ENCODE measurements at places on chromosomes 11 and 22.

GRCh38 chr22:47100646-47101200 is 338.3 kb downstream of the TBC1D22A start:
- DNase-seq = no peak

- no peak for DNase-seq
These were observed 16.4 kb downstream of the SLC1A2 start for GRCh38 chr11:35402751-35403660.

- DNase-seq = no peak
These were observed 12.7 kb upstream of the TMA7B start for GRCh38 chr22:39947220-39948216.

DNA sequence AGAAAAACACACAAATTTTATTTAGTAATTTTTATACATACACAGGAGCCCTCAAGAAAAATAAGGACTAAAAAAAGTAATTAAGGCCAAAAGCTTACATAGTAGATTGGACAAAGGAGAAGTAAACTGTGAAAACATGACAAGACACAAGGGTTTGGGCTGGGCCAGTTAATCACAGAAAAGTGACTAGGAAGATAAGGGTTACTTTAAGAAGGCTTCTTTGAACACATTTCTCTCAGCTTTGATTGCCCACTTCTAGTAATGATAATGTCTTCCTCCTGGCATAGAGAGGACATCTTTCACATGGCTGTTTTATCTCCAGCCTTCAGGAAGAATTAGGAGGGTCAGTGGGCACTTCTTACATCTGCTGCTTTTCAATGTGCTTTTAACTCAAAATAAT is 3.4 kb downstream of the RNF141 start:
- DNase-seq = no peak

- no peak for DNase-seq
These were observed 18.7 kb downstream of the HMGXB4 start for GRCh38 chr22:35276019-35276418.

DNA sequence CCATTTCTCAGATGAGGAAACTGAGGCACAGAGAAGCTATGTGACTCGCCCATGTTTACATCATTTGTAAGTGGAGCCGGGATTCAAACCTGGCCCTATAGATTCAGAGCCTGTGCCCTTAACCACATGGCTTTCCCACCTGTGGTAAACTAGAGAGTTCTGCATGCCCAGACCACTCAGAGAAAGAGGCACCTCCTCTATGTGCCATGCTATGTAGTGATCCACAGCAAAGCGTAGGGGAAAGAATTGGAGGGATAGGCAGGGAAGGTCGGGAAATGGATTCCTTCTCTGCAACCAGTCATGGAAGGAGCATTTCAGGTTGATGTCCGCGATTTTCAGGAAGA is 15.4 kb upstream of the POU2AF2 start:
- DNase-seq = no peak

DNA sequence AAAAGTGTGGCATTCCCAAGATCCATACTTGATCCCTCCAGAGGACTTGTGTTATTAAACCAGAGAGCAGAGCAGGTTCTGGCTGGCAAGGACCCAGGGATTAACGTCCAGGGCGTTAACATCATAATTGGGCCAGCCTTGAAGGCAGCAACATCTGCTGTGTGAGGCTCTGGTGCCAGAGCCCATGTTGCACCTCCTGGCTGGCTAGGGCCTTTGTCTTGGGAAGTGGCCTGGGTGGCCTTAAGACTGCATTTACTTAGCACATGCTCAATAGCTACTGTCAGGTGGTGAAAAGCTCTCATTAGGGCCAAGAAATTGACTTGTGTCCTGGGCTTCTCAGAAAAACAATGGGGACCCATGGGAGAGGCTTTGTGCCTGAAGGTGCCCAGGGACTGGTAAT is 66.6 kb downstream of the CACNG2 start:
- no peak for DNase-seq

DNA sequence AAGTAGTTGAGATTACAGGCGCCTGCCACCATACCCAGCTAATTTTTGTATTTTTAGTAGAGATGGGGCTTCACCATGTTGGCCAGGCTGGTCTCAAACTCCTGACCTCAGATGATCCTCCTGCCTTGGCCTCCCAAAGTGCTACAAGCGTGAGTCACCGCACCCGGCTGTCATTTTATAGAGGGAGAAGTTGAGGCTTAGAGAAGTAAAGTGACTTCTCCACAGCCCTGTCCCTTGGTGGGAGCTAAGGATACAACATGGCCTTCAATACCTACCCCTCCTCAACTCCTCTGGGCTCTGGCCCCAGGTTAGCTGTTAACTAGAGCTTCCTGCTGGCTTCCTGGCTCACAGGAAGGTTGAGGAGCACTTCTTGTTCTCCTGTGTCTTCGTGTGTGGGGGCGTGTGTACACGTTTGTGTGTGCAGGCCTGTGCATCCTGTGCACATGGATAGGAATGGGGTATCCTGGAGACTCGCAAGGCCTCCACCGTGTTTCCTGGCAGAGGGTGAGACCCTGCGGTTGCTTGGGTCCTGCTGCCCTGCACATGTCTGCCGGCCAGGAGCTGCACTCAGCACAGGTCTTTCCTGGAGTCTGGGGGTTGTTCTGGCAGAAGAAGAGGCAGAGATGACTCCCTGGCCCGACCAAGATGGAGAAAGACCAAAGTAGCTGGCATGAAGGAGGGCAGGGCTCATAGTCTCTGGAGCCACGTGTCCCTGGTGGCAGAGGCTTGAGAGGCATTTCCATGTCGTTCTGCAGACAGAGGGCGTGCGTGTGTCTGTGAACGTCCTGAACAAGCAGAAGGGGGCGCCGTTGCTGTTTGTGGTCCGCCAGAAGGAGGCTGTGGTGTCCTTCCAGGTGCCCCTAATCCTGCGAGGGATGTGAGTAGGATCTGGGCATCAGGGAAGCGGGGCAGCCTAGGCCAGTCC is 2.4 kb downstream of the SIDT2 start:
- peak; percentile 54 for DNase-seq

- DNase-seq = no peak
These were observed 76.6 kb downstream of the WT1 start for GRCh38 chr11:32358729-32359128.

GRCh38 chr11:128361451-128362020 is 225.8 kb downstream of the ETS1 start:
- DNase-seq = peak; percentile 47

GRCh38 chr22:37279331-37280181 is 2.8 kb upstream of the CYTH4 start:
- peak; percentile 11 for DNase-seq

- no peak for DNase-seq
These were observed 31.6 kb upstream of the CADM1 start for GRCh38 chr11:115535781-115536180.

GRCh38 chr22:32661296-32661695 is 140.2 kb upstream of the TIMP3 start:
- DNase-seq = no peak

DNA sequence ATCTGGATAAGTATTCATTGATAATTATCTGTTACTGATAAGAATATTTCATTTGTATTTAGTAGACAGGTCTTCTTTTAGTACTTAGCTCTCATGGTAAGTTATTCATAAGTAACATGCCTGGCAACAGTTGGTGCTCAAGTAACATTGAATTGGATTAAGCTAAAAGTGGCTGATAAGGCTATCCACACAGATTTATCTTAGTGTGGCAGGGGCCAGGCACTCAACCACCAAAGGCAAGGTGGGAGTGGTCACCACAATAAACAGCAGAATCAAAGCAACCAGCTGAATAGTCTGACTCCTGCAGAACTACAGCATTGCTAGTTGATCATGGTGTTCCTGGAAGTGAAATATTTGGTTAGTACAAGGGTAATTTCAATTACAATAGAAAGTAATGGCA is 33.0 kb upstream of the NARS2 start:
- DNase-seq = no peak

GRCh38 chr22:25941365-25941960 is 199.5 kb downstream of the MYO18B start:
- DNase-seq = no peak

DNA sequence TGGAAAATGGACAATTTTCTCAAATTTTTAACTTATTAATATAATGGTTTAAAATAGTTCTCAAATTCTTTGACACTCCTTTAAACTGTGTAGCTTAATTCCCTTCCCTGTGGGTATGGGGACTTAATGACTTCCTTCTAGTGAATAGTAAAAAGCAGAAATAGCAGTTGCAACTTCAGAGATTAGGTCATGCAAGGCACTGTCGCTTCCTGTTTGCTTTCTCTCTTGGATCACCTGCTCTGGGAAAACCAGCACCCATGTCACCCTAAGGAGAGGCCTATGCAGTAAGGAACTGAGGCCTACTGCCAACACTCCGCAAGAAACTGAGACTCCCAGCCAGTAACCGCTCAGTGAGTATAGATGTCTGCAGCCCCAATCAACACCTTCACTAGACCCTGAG is 5.5 kb upstream of the PANX3 start:
- DNase-seq = no peak

GRCh38 chr11:102204174-102204573 is 93.9 kb downstream of the YAP1 start:
- DNase-seq = no peak

- DNase-seq = no peak
These were observed 366.4 kb downstream of the CASP12 start for GRCh38 chr11:104531894-104532293.

- DNase-seq = no peak
These were observed 9.7 kb downstream of the LIF start for GRCh38 chr22:30236875-30237274.

DNA sequence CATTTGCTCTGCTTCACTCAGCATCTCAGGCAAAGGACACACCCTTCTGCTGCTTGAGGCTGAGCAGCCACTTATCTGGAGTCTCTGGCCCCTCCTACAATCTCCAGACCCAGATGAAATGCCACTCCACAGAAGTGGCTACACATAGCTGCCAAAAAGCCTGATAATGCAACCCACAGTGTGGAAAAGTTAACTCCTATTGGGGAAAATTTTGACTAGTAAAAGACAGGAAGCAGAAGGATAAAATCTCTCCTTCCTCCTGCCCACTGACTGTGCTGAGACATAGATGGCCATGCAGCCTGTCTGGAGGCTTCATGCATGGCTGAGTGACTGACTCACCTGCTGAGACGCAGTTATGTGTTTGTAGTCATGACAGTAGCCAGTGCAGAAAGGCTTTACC is 92.3 kb upstream of the TEAD1 start:
- DNase-seq = no peak

DNA sequence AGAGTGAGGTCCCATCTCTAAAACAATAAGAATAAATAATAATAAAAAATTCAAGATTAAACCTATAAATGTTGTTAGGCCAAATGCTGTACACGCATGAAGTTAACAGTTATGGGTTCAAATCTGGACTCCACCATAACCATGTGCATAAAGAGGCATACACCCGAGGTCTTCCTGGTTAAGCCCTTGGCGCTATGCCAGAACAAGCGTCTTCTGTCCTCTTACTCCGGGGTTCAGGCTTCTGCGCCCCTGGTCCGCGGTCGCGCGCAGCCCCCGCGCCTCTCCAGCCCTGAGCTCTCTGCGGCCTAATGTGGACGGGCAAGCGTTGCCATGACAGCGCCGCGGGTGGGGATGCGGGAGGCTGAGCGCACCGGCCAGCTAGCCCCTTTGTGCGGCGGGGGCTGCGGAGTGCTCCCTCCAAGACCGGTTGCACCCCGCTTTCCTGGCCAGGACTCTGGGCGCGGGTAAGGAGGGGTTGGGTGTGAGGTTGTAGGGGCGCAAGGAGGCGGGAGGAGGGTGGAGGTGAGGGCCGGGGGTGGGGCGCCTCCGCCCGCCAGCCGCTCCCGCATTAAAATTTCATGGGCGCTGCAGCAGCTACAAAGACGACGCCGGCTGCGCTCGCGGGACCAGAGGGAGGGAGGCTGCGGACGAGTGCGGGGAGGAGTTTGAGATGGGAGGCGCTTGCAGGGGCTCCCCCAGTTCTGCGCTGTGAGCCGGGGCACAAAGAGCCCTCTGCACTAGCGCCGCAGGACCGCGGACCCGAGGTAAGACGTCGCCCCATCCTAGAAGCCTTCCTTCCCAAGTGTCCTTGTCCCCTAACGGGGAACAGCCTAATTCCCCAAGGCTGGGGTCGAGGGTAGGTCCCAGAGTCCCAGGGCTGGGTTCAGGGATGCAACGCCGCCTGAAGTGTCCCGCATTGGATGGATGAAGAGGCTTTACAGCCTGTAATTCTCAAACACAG is at the start of gene MIAT:
MIAT (plus strand) TSS at position 698 of the 961 bp plus-strand sequence.
- DNase-seq = peak; percentile 73

DNA sequence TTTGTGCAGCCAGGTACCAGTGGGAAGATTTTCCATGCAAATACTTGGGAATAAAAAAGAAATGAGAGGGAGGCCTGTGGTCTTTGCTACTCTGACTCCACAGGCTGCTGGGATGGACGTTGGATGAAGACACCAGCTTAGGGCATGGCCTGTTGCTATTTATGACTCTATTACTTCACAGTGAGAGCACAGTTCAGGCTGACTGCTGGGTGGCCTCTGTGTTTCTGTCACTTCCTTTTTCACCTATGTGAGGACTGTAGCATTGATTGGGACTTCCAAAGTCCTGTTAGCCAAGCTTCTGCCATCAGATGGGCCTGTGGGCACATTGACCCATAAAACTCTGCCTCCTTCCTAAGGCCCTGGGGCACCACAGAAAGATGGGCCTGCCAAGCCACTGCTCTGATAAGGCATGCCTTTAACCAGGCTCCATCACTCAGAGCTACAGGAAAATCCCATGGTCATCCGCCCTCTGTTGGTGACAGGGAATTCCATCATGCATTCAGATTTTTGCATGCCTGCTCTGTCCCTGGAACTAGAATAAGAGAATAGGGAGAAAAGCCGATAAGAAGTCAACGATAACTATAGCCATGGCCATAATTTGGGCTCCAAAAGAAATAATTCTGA is 64.6 kb downstream of the KCNJ1 start:
- no peak for DNase-seq
